Thoracic aorta (tissue), 2 donors: ENCODE measurements at places on chromosomes 12 and 14.

- H3K4me3 ChIP-seq, result peak overlapping the region; percentile 61
- peaks cover 6% of the 10 kb centered on the region for H3K4me1 ChIP-seq
- no peak overlapping the region for H3K27ac ChIP-seq
These were observed 50.8 kb upstream of the ZFP36L1 start for GRCh38 chr14:68843471-68844209.

- H3K4me1 ChIP-seq, result peaks cover 11% of the 10 kb centered on the region
- no peaks in the 10 kb centered on the region for H3K27me3 ChIP-seq
- DNase-seq, result no peak
- no peaks in the 10 kb centered on the region for H3K36me3 ChIP-seq
These were observed 86.5 kb downstream of the PPM1H start for GRCh38 chr12:62848418-62848817.

DNA sequence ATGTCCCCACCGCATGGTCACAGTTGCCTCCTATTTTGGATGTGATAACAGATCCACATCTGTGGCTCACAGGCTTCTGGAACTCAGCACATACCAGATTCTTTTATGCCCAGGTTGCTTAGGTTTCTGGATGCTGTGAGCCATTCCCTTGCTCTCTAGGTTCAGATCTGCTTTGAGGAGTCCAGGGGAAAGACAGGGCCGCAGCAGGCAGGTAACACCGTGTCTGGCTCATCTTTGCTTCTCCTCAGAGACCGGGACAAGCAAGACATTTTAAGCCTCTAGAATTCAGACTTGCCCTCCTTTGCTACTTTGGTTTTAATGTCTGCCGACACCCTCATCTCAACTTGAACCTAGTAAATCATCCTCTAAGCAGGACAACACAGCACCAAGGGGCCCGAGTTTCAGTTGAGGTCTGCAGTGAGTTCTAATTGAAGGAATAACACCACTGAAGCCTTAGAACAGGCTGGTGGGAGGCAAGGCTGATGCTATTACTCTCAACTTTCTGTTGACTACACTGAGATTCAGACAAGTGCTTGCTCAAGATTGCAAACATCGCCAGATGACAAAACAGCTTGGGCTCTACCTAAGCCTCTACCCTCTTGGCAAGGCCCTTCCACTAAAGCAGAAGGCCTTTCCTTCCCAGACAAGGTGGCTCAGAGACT is 55.3 kb downstream of the MDM2 start:
- no peak overlapping the region for H3K4me3 ChIP-seq
- H3K4me1 ChIP-seq, result no peaks in the 10 kb centered on the region
- H3K27ac ChIP-seq, result no peak overlapping the region
- no peaks in the 10 kb centered on the region for H3K27me3 ChIP-seq
- DNase-seq, result no peak

- H3K36me3 ChIP-seq, result no peaks in the 10 kb centered on the region
- no peaks in the 10 kb centered on the region for H3K27me3 ChIP-seq
- DNase-seq, result no peak
- no peak overlapping the region for H3K4me3 ChIP-seq
- H3K27ac ChIP-seq, result no peak overlapping the region
These were observed 10.2 kb upstream of the RNASE10 start for GRCh38 chr14:20494935-20495766.

DNA sequence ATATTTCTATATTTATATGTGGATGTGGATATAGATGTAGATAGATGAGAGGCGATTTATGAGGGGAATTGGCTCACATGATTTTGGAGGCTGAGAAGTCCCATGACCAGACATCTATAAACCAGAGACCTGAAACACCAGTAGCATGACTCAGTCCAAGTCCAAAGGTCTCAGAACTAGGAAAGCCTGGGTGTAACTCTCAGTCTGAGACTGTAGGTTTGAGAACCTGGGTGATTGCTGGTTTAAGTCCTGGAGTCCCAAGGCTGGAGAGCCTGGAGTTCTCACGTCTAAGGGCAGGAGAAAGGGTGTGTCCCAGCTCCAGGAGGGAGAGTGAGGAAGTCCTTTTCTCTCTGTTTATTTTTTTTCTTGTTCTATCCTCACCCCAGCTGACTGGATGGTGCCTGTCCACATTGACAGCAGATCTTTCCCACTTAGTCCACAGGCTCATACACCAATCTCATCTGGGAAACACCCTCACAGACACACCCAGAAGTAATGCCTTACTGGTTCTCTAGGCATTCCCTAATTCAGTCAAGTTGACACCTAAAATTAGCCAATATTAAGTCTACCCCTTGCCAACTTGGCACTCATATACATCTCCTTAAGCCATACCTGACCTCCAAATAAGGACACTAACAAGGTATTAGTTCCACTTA is 45.4 kb downstream of the EMP1 start:
- H3K4me1 ChIP-seq, result no peaks in the 10 kb centered on the region
- no peak for DNase-seq
- no peak overlapping the region for H3K4me3 ChIP-seq
- H3K36me3 ChIP-seq, result no peaks in the 10 kb centered on the region

- no peaks in the 10 kb centered on the region for H3K36me3 ChIP-seq
- no peak for DNase-seq
- H3K27me3 ChIP-seq, result no peaks in the 10 kb centered on the region
- peaks cover 15% of the 10 kb centered on the region for H3K4me1 ChIP-seq
- no peak overlapping the region for H3K4me3 ChIP-seq
These were observed 156.9 kb downstream of the CAND1 start for GRCh38 chr12:67426067-67426466.

GRCh38 chr12:104602406-104602805 is 145.7 kb downstream of the CHST11 start:
- DNase-seq, result no peak
- H3K36me3 ChIP-seq, result no peaks in the 10 kb centered on the region
- H3K4me3 ChIP-seq, result no peak overlapping the region

- DNase-seq, result no peak
- H3K36me3 ChIP-seq, result peaks cover 16% of the 10 kb centered on the region
- H3K27ac ChIP-seq, result no peak overlapping the region
- H3K4me3 ChIP-seq, result no peak overlapping the region
- no peaks in the 10 kb centered on the region for H3K4me1 ChIP-seq
These were observed 48.5 kb downstream of the BAZ2A start for GRCh38 chr12:56581418-56582145.

DNA sequence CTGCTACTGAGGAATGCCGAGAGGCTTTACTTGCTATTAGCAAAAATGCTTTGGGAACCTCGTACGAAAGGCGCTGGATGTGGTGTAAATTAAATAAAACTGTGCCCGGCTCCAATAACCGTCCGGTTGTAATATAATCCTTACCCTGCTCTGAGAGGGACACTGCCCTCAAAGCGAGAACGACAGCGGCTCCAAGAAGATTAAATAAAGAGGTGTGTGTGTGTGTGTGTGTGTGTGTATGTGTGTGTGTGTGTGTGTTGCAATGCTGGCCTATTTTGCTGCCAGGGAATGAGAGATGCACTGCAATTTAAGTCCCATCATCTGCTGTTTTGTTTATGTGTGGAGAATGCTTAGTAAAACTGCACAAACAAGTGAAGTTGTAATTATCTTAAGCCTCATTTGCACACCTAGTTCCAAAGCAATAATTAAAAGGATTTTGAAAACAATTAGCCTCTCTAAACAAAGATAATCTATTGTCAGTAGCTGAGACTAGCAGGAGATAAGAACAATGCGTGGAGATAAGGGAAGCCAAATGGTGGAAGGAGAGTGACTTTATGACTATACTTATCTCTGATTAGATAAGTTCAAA is 1.2 kb upstream of the SIX1 start:
- H3K4me1 ChIP-seq, result peaks cover 39% of the 10 kb centered on the region
- H3K4me3 ChIP-seq, result peak overlapping the region; percentile 78
- DNase-seq, result no peak
- H3K27ac ChIP-seq, result no peak overlapping the region
- H3K36me3 ChIP-seq, result no peaks in the 10 kb centered on the region

GRCh38 chr12:120687578-120688289 is 785 bp downstream of the MLEC start:
- H3K27ac ChIP-seq, result peak overlapping the region; percentile 86
- H3K4me1 ChIP-seq, result peaks cover 19% of the 10 kb centered on the region
- peak overlapping the region; percentile 93 for H3K4me3 ChIP-seq
- DNase-seq, result no peak

GRCh38 chr12:26092346-26093105 is 32.3 kb downstream of the BHLHE41 start:
- H3K4me1 ChIP-seq, result no peaks in the 10 kb centered on the region
- H3K27ac ChIP-seq, result no peak overlapping the region
- H3K4me3 ChIP-seq, result no peak overlapping the region
- no peaks in the 10 kb centered on the region for H3K27me3 ChIP-seq

- H3K36me3 ChIP-seq, result no peaks in the 10 kb centered on the region
- no peak overlapping the region for H3K4me3 ChIP-seq
- no peak overlapping the region for H3K27ac ChIP-seq
- no peaks in the 10 kb centered on the region for H3K27me3 ChIP-seq
- peaks cover 41% of the 10 kb centered on the region for H3K4me1 ChIP-seq
- no peak for DNase-seq
These were observed 77.3 kb downstream of the IRF2BPL start for GRCh38 chr14:76951166-76951565.

GRCh38 chr12:105099356-105099755 is 8.2 kb upstream of the WASHC4 start:
- H3K4me1 ChIP-seq, result no peaks in the 10 kb centered on the region
- no peaks in the 10 kb centered on the region for H3K27me3 ChIP-seq
- DNase-seq, result no peak

- no peaks in the 10 kb centered on the region for H3K27me3 ChIP-seq
- no peak for DNase-seq
- H3K4me3 ChIP-seq, result no peak overlapping the region
- H3K36me3 ChIP-seq, result no peaks in the 10 kb centered on the region
- no peak overlapping the region for H3K27ac ChIP-seq
These were observed 60.3 kb downstream of the PPHLN1 start for GRCh38 chr12:42386308-42386707.
